Activated T-helper 1 cell treated with anti-CD3 and anti-CD28 coated beads, Interleukin-12 subunit alpha, Interleukin-12 subunit beta, Interleukin-2, Interleukin-4 antibody, amounts not matched to agents 30 ng/mL and 10 ng/mL and 1 ng/mL, durations not matched to agents 14 hours and 24 hours and 36 hours (primary cell): ENCODE measurements at places on chromosomes 1 and 21.

DNA sequence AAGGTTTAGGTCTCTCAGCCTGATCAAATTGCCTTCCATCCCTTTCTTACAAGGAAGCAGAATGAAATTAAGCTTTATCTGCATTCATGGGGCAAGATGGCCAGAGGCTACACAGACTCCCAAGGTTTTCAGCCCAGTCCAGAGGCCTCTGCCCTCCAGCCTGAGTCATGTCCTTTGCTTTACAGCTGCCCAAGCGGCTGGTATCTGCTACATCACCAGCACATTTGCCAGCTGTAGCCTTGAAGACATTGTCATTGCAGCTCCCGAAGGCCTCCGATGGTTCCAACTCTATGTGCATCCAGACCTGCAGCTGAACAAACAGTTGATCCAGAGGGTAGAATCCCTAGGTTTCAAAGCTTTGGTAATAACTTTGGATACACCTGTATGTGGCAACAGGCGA is 16.0 kb downstream of the HAO2 start:
- H3K27ac ChIP-seq, result no peak overlapping the region
- H3K4me3 ChIP-seq, result no peak overlapping the region
- no peaks in the 10 kb centered on the region for H3K36me3 ChIP-seq
- peaks cover 4% of the 10 kb centered on the region for H3K27me3 ChIP-seq
- DNase-seq, result no peak

DNA sequence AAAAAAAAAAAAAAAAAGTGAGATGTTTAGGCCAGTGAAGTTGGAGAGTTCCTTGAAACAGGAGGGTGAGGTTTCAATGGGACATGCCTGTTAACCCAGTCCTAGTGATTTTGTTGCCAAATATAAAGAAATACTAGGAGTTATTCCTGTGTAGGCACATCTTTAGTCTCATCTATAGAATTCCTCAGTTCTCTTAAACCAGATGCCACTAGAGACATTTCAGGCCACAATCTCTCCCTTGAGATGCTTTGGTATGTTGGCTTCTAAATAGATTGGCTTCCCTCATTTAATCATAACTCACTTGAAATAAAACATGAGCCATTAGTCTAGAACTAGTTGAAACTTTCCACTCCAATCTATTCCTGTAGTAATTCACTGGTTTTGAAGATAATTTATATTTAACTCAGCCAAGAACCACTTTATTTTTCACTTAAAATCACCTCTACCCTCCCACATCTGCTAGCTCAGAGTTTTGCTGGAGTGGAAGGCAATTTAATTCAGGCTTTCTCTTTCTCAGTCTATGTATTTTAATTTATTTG is 29.8 kb downstream of the GPR137B start:
- H3K27ac ChIP-seq, result no peak overlapping the region
- no peak for DNase-seq
- H3K4me3 ChIP-seq, result no peak overlapping the region

- H3K27me3 ChIP-seq, result peaks cover 3% of the 10 kb centered on the region
- H3K27ac ChIP-seq, result no peak overlapping the region
- H3K4me1 ChIP-seq, result no peaks in the 10 kb centered on the region
- no peak for DNase-seq
- H3K36me3 ChIP-seq, result no peaks in the 10 kb centered on the region
These were observed 1422.9 kb downstream of the KCNT2 start for GRCh38 chr1:195185321-195185720.

DNA sequence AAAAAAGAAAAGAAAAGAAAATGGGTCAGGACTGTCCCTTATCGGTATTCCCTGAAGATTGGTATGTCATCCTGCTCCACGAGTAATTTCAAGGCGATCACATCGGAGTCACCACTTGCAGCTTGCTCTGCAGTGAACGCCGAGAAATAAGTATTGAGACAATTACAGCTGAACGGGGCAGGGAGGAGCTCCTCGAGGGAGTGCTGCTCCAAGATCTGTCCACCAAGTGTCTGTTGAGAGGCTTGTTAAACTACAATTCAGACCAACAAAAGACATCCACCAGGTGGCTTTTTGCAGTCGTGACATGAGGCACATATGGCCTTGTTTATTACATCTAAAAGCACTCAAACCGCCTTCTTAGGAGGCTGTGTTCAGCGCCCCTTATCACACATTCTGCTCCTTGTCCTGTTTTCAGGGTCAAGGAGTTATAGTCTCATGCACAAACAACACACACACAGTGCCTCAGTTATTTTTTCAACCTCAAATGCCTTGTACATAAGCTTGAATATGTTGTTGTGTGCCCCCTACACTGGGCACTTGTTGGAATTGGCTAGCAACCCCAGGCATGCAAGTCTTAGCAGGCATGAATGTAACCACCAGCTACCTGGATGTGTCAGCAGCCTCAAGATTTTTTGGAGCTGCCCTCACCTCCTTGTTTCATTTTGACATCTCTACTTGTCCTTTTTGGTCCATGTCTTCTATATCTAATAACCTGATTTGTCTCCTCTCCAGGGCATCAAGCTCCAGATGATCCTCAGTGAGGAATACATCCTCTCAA is 13.0 kb upstream of the CD48 start:
- H3K36me3 ChIP-seq, result no peaks in the 10 kb centered on the region
- no peak for DNase-seq
- H3K27me3 ChIP-seq, result no peaks in the 10 kb centered on the region
- peak overlapping the region; percentile 31 for H3K27ac ChIP-seq

DNA sequence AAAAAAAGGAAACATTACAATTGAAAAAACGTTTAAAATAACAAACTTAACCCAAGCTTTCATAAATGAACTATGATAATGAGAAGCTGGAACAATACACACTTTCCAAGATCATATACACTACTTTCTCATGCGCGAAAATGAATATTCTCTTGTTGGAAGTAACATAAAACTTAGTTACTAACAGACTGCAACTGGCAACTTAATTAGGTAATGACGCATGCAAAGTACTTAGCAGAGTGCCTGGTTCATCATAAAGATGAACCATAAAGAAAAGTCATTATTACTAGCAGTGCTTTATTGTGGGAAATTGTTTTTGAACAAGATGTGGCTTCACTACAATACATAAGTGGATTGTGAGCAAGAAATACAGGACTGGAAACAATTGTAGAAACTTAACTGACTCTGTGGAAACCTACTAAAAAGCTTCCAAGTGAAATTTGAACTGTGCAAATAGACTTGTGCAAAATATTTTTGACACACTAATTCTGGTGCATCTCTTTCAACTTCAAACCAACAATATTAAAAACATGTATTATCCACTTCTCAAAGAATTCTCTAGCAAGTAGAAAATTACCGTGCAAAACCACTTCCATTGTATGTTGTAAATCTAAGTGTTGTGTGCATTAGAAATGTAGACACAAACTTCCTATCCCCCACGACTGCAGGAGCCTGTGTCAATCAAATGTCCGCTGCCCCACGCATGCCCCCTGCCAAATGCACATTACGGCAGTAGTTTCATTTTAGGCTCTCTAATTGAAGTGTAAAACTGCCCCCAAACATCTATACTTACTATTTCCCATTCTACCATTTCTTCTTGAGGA is 2.0 kb downstream of the ARHGAP29 start:
- H3K27ac ChIP-seq, result no peak overlapping the region
- H3K36me3 ChIP-seq, result no peaks in the 10 kb centered on the region
- peaks cover 71% of the 10 kb centered on the region for H3K27me3 ChIP-seq

DNA sequence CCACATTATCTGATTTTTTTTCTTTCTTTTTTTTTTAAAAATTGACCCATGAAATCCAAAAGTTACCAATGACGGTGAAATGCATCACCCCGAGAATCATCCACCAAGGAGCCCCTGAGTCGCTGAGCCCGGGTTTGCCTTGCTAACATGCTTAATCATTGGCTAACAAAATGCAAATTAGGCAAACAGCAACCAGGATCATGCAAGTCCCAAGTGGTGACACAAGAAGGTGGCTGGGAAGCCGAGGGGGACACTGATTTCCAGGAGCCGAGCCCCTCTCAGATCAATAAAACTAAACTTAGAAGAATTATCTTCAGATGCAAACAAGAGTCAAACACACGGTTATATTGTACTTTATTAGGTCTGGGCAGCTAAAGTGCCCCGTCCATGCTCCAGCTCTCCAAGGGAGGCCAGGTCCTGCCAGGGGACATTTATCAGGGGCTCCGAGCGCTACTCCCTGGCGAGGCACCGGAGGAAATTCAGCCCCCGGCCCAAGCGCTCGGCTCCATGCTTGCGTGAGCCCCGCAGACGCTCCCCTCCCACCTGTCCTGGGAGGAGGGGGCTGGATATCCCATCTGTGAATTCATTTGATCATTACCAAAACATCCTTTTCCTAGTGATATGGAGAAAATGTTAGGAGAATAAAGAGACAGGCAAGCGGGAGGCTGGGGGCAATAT is 154.1 kb downstream of the NPHP4 start:
- no peak overlapping the region for H3K27ac ChIP-seq
- H3K4me3 ChIP-seq, result no peak overlapping the region
- H3K36me3 ChIP-seq, result no peaks in the 10 kb centered on the region
- H3K27me3 ChIP-seq, result peaks cover 4% of the 10 kb centered on the region

- no peak overlapping the region for H3K27ac ChIP-seq
- H3K27me3 ChIP-seq, result peaks cover 10% of the 10 kb centered on the region
- DNase-seq, result no peak
- no peak overlapping the region for H3K4me3 ChIP-seq
- peaks cover 7% of the 10 kb centered on the region for H3K4me1 ChIP-seq
- H3K36me3 ChIP-seq, result no peaks in the 10 kb centered on the region
These were observed 45.0 kb downstream of the NEK2 start for GRCh38 chr1:211630236-211631081.

DNA sequence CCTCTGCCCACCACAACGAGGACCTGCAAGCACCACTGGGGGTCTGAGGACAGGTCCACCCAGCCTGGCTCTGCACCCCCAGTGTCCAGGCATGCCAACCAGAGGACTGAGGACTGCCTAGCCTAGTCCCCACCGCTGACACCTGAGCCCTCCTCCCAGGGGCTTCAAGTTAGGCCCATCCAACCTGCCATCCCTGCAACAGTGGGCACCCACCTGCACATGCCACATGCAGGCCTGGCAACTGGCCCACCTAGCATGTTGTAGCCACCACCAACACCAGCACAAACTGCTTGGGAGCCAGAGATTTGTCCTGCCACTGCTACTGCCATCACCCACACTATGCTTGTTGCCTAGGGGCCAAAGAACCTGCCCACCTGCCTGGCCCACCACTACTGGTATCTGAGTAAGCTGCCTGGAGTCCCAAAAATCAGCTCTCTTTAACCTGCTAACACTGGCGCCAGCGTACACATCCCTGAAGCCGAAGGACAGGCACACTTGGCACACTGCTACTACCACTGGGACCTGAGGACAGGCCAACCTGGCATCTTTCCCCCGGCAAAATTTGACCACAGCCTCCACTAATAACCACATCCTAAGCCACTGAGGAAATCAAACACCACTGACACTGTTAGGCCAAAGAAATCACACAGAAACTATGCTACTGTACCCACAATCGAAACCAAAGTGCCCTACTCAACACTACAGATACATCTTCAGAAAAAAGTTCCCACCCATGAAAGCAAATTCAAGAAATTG is 61.5 kb downstream of the PSMG1 start:
- H3K27ac ChIP-seq, result no peak overlapping the region
- H3K4me3 ChIP-seq, result no peak overlapping the region
- H3K36me3 ChIP-seq, result no peaks in the 10 kb centered on the region
- peaks cover 6% of the 10 kb centered on the region for H3K4me1 ChIP-seq
- H3K27me3 ChIP-seq, result peaks cover 6% of the 10 kb centered on the region

DNA sequence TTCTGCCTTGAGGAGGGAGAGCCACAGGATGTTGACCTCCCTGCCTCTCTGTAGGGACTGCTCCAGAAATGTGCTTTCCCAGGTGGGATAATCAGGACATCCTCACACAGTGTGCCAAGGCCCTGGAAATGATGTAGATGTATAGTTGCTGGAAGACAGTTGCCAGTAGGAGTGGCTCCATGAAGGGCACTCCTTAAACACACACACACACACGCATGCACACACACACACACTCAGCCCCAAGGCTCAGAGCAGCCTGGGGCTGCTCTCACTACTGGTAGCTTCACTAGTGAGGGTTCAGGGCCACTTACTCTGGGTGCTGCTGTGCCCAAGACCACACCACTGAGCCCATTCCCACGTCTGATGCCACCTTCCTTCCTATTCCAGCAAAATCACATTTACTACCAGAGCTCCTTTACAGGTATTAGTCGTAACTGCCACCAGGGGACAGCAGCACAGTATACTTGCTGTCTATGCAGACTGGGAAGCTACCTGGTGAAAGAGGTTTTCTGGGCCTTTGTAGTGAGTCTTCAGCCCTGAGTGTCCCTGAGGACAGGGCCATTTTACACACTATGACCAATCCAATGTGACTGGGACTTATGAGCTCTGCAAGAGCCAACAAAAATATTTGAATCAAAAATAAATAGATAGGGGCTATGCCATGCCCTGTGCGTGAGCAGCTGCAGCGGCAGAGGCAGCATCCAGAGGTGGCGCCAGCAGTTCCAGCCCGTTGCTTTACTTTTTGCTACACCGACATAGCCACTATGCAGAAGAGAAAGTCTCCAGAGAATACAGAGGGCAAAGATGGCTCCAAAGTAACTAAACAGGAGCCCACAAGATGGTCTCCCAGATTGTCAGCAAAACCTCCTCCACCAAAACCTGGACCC is 15.0 kb downstream of the CRNN start:
- no peaks in the 10 kb centered on the region for H3K4me1 ChIP-seq
- DNase-seq, result no peak
- peaks cover 15% of the 10 kb centered on the region for H3K27me3 ChIP-seq
- H3K36me3 ChIP-seq, result no peaks in the 10 kb centered on the region
- H3K27ac ChIP-seq, result no peak overlapping the region

DNA sequence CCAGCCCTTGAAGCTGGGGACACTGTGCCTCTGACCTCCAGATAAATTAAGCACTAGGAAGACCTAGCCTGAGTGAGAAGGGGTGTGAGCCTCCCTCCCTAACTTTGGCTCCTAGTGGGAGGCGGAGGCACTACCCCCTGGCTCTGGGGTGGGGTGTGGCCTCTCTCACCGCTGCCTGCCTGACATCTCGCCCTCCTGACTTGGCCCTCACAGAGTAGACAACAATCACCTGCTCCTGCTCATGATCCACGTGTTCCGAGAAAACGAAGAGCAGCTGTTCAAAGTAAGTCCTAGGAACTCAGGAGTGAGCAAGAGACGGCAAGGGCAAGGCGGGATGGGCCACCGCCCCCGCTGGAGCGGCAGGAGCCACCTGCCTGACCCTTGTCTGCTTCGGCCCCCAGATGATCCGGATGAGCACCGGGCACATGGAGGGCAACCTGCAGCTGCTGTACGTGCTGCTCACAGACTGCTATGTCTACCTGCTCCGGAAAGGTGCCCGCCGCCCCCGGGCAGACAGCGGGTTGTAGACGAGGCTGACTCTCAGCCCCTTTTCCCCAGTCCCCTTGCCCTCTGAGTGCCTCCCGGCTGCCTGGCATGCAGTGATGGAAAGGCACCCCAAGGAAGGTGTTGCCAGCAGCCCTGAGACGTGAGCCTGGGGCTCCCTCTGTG is 8.1 kb upstream of the SLC25A34 start:
- DNase-seq, result no peak
- H3K27ac ChIP-seq, result no peak overlapping the region
- H3K4me1 ChIP-seq, result no peaks in the 10 kb centered on the region
- H3K36me3 ChIP-seq, result peaks cover 20% of the 10 kb centered on the region
- H3K4me3 ChIP-seq, result no peak overlapping the region

- no peak for DNase-seq
- H3K27me3 ChIP-seq, result no peaks in the 10 kb centered on the region
- no peak overlapping the region for H3K27ac ChIP-seq
- H3K4me3 ChIP-seq, result no peak overlapping the region
- H3K36me3 ChIP-seq, result peaks cover 17% of the 10 kb centered on the region
- peaks cover 6% of the 10 kb centered on the region for H3K4me1 ChIP-seq
These were observed 17.1 kb upstream of the GUCA2A start for GRCh38 chr1:42181687-42182086.

GRCh38 chr1:6170742-6171201 is 9.3 kb downstream of the CHD5 start:
- DNase-seq, result no peak
- H3K36me3 ChIP-seq, result no peaks in the 10 kb centered on the region

GRCh38 chr1:177103005-177103852 is 61.3 kb downstream of the ASTN1 start:
- DNase-seq, result no peak
- H3K27ac ChIP-seq, result no peak overlapping the region
- no peaks in the 10 kb centered on the region for H3K36me3 ChIP-seq
- no peak overlapping the region for H3K4me3 ChIP-seq
